ENCODE measurements at places on chromosomes 3 and 15. TPM values are rescaled to one million over a fixed set of nuclear protein-coding genes. Genes with fewer than 3 reads are reported as not detected.

DNA sequence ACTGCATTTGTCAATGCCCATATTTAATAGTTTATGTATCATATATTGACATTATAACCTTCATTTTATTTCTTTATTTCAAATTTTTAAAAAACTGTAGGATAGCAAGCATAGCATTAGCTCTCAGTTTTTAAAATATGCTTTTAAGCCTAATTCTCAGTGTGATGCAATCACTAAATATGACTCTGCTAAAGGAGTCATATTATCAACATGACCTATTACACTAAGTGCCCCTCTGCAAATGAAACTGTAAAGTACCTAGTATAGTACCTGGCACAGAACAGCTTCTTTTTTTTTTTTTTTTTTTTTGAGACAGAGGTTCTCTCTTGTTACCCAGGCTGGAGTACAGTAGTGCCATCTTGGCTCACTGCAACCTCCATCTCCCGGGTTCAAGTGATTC is 179.4 kb upstream of the CGNL1 start:
- DNase-seq = no peak

DNA sequence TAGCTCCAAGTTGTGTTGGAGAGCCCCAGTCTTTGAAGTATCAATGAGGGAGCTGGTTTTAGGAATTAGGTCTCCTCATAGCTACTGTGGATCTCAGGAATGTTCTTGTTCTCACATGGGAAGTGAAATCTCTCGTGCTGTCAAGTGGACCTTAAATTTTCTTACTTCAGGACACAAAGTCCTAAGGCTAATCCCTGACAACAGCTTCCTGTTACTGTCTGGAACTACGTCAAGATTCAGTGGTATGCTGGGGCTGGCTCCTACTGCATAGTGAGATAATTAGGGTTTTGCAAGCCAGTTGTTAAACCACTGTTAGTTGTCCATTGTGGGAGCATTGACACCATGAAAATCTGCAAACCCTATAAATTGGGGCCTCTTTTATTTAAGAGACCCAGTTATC is 22.8 kb downstream of the MESP1 start:
- DNase-seq = no peak

- DNase-seq = peak; percentile 58
Observed at GRCh38 chr15:62896969-62897486, 145.5 kb upstream of the TPM1 start.

GRCh38 chr3:44030285-44030684 is 211.4 kb upstream of the TOPAZ1 start:
- no peak for DNase-seq

GRCh38 chr3:20914310-20914709 is 728.3 kb upstream of the SGO1 start:
- no peak for DNase-seq

Gene RYR3
- not detected for total RNA-seq

GRCh38 chr3:24305795-24306467 is 188.7 kb downstream of the THRB start:
- DNase-seq = no peak

Gene CASR
- 0.30 TPM for total RNA-seq

DNA sequence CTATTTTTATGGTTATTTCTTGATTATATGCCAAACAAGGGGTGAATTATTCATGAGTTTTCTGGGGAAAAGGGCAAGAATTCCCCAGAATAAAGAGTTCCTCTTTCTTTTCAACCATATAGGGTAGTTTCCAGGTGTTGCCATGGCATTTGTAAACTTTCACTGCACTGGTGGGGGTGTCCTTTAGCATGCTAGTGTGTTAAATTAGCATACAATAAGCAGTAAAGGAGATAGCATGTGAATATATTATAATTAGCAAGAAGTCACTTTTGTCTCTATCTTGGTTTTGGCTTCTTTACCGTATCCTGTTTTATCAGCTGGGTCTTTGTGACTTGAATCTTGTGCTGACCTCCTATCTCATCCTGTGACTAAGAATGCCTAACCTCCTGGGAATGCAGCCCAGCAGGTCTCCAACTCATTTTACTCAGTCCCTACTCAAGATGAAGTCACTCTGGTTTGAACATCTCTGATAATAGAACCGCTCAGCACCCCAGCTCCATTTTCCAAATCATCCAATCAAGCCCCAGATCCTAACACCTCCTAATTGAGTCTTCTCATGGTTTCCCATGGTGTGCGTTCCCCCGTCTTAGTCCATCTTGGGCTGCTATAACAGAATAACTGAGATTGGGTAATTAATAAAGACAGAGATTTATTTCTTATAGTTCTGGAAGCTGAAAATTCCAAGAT is 3.4 kb upstream of the SELENOT start:
- DNase-seq = no peak

GRCh38 chr3:185280572-185281365 is 26.9 kb upstream of the EHHADH start:
- DNase-seq = no peak

Gene ABHD6
- 56.2 TPM for total RNA-seq

Gene GOLGA6A
- total RNA-seq = 1.6 TPM

Gene FEZF2
- total RNA-seq = not detected

DNA sequence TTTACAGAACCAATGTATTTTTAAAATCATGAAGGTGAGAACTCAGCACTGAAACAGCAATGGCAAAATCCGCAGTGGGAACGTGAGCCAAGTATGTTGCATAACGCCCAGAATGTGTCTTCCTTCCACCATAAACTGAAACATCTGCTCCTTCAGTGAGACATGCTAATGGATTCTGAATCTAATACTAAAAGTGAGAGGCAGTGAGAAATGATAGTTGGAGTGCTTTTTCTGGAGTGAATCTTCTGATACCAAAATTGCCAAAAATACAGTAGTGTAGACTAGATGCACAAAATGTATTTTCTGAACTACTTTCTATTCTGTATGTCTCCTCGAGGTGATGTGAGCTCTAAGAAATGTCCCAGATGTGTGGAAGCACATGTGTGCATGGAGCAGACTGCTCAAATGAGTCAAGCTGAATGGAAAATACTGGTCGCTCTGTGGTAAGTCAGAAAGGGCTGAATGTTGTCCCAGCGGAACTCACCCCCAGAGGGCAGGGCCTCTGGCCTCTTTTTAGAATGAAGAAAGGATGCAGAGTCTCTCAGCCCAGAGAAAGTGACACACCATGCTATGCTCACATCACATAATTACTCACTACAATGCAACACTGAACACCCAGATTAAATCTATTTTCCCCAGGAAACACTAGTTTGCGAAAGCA is 73.0 kb downstream of the ATP10A start:
- DNase-seq = no peak

GRCh38 chr15:62740141-62741004 is 302.2 kb upstream of the TPM1 start:
- no peak for DNase-seq

DNA sequence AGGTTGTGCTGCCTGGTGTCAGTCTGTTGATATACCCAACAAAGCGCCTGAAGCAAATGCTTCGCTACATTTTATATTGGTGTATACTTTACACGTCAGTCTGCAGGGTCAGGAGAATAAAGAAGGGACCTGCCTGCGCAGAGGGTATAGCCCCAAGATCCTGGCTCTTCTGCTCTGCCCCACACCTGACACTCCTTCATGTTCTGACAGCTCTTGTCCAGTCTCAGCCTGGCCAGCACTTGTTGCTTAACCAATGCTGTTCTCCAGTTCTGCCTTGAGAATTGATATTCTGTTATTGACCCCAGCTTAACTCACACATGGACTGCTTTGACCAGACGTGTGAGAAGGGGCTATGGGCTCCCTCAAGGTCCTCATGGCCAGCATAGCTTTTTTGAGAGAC is 35.8 kb upstream of the BSN start:
- no peak for DNase-seq

Gene VEPH1
- total RNA-seq = 0.58 TPM

- DNase-seq = no peak
Observed at GRCh38 chr3:76826861-76827260, 213.0 kb upstream of the ROBO2 start.

Data from left lobe of liver (tissue), 2 donors.